Caco-2 (cell line): ENCODE measurements at places on chromosomes 2 and 18.

- DNase-seq = no peak
Observed at GRCh38 chr18:55000529-55000928, 41.3 kb upstream of the CCDC68 start.

DNA sequence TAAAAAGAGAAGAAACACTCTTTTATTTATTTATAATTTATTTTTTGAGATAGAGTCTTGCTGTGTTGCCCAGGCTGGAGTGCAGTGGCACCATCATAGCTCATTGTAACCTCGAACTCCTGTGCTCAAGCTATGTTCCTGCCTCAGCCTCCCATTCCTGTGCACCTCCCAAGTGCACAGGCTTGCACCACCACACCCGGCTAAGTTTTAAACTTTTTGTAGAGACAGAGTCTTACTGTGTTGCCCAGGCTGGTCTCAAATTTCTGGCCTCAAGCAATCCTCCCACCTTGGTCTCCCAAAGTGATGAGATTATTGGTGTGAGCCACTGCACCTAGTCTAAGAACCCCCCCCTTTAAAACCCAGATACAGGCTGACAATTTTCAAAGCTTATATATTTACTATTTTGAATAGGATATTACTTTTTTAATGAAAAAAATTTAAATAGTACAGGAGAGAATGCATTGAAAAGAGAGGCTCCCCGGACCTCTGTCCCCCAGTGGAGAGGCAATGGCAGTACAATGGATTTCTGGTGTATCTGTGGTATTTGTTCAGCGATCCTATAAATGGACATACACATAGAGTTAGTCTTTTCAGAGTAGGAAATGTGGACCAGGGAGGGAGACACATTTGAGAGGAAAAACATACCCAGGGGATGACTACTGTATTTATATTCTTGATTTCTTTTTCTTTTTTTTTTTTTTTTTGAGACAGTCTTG lies 48.1 kb upstream of the CNOT11 start:
- no peak for DNase-seq

DNA sequence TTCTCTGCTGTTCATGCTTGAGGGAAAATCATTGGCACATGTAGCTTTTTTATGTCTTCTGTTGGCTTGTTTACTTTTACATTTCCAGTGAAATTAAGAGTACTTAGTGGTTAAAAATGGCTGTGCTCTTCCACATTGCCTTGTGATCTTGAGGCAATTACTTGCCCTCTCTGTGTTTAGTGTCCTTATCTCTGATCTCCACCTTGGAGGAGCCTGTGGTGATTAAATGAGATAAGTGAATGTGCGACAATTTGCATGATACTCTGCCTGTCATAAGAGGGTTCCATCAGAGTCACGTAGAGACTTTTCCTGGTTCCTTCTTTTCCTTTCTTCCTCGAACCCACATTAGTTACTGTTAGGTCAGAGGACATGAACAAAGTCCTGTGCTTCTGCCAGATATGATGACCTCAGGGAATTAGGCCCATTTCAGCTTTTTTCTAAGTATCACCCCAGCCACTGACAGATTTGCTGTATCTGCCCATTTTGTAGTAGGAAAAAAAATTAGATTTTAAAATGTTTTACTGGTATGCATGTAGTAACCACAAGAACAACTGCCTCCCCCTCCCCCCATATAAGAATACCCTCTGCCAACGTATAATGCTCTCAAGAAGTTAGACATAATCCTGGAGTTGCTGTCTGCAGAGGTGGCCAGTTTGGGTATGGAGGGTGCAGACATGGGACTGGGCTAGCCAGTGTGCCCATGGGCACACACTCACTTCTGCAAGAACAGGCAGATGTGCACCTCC lies 51.9 kb downstream of the TET3 start:
- DNase-seq = no peak

DNA sequence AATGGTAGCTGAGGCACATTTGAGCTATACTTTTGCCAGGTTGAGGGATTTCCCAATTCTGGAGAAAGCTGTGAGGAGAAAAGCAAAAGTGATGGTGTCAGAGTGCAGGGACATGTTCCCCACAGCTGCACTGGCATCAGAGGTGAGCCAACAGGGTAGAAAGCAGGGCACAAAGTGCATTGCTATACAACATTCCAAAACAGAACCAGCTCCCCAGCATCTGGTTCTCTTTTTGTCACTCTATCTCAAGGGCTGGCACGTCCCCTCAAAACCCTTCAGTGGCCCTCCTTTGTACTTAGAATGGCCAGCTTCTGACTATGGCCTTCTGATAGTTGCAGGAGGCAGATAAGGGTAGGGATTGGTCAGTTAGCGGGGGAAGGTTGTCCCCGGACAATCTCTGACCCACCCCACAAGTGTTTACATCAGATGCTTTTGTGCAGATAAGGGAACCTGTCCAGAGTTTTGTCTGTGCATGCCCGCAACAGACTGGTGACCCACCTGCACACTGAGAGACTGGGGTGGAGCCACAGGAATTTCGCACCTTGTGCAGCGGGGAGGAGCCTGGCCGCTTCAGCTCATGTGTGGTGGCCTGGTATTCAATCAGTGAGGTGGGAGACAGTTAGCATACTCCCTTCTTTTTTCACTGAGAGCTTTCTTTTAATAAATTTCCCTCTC lies 31.0 kb upstream of the TMEM17 start:
- peak; percentile 83 for DNase-seq

DNA sequence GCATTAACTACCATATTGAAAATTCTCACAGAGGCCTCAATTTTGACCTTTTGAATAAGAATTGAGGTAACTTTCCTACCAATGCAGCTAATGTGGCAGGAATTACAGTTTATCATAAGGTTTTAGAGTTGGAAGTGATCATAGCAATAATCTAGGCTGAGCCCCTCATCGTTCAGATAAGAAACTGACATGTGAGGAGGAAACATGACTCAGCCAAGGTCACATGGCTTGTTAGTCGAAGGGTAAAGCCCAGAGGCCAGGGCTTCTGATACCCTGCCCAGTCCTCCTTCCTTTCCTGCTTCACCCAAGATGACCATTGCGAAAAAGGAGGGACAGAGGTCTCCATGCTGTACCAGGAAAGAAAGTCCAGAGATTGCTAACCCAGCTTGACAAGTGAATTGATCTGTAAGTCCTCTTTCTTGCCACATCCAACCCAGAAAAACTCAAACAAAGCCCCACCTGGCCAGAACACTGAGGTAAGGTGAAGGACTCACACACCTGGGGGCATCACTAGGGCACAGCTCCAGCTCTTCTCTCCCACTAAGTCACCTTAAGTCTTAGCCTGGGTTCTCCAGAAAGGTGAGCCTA lies 174.8 kb downstream of the EN1 start:
- no peak for DNase-seq

- DNase-seq = peak; percentile 4
Observed at GRCh38 chr2:145431181-145431951, 911.4 kb upstream of the ZEB2 start.

- DNase-seq = no peak
Observed at GRCh38 chr2:25274868-25275574, 66.7 kb downstream of the DNMT3A start.

DNA sequence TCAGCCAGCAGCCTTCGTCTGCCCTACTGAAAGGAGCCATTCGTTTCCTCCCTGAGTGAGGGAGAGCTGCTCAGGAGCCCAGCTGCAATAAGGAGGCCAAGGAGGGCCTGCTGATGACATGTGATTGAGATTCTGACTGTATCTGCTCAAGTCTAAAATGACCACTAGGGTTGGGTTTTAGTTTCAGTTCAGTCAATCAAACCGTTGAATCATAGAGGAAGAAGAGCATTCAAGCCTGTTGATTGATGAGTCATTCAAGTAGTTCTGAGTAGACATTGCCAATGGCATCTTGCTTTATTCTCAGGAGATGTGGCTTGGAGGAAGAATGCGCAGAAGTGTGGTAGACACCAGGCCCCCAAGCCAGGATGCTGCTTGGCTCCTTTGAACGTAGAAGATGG lies 19.9 kb upstream of the BCL2L11 start:
- no peak for DNase-seq
